ENCODE measurements at places on chromosomes 1 and 21.

DNA sequence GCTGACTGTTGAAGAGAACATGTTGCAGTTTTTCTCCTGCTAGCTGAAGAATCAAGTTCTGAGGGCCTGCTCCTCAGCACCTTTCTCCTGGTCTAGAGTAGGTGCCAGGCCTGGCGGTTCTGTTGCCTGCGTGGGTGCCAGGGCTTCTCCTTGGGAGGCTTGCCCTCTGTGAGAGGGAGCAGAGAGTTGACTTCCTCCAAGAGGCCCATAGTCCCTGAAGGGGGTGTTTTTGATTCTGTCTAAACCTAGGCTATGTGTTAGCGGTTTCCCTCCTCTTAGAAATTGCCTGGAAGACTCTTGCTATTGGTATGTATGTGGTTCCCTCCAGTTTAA is 312 bp upstream of the APOBEC4 start:
- DNase-seq, result no peak

DNA sequence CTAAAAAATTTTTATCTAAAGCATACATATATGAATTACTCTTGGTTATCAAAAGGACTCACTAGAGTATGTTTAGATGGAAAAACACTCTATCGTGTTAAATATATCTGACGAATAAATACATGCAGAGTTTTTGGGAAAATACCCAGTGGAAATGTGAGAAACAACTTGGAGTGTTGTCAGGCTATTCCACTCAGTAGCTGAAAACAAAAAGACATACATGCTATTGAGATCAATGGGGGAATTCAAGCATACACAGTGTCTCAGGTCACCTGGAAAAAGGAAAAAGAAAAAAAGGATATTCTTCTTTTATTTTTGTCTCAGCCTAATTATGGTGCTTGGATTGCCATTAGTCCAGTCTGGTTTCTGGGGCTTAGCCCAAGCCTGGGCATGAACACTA is 247.0 kb upstream of the LYPLAL1 start:
- no peak for DNase-seq

- DNase-seq, result no peak
Observed at GRCh38 chr1:31703431-31704270, at the start of gene COL16A1. COL16A1 (minus strand) TSS chr1:31704017; CDS start chr1:31702193, 1,824 bp downstream.

DNA sequence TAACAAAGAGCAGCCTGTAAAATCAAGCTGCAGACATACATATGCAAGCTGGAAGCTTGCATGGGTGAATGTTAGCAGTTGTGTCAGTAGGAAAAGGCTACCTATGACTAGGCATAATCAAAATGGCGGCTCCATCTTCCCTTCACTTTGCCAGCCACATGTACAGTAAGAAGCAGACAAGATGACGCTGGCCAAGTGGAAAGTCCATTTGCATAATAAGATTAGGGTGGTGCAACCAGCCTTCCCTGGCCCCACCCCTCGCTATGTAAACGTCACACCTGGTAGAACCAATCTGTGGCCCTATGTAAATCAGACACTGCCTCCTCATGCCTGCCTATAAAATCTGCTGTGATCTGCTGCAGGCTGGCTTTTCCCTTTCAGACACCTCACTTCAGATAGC is 171.9 kb upstream of the USP25 start:
- DNase-seq, result no peak

DNA sequence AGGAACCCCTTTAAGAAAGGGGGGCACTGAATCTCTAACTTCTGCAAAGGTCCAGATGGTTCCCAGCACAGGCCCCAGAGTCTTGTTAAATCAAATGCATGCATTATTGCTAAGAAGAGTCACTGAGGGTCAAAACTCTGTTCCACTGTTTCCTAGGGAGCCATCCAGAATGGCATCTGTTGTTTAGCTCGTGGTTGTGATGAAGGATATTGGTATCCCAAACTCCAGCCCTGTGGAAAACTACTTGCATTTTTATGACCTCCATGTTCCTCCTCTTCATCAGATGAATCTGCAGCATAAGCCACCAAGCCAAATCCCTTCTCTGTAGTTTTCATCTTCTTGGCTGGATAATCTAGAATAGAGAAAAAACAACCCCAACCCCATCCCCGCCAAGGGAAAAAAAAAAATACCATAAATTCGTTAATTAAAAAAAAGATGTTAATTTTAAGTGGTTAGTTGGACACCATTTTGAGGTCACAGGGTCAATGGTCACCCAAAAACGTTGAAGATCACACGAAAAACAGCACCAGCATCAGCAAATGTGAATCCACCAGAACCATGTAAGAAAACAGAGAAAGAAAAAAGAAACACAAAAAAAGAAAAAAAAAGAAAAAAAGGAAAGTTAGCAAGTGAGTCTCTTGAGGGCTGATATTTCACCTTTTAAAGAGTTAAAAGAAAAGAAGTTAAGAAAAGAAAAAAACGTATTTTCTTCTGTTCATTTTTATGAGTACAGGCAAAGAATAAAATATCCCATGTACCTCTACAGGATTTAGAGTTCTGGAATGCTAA is 3.0 kb upstream of the RIT1 start:
- DNase-seq, result no peak

DNA sequence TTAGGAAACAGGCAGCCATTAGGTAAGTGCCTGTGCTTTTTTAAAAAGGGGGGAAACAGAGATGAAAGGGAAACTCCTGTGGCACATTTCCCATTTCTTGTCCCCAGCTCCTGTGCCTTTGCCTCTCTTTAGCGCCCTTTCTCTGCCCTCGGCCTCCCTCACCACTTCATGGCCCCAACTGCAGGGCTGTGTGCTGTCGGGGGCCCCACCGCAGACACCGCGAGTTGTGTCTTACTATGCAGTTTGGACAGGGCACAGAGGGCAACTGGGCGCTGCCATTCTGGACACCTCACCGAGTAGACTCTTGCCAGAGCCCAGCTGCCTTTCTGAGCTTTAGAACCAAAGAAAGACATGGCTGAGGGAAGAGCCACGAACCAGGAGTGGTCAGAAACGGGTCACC is 93.7 kb upstream of the LPGAT1 start:
- no peak for DNase-seq

- no peak for DNase-seq
Observed at GRCh38 chr1:206128196-206128595, 11.0 kb upstream of the AVPR1B start.

DNA sequence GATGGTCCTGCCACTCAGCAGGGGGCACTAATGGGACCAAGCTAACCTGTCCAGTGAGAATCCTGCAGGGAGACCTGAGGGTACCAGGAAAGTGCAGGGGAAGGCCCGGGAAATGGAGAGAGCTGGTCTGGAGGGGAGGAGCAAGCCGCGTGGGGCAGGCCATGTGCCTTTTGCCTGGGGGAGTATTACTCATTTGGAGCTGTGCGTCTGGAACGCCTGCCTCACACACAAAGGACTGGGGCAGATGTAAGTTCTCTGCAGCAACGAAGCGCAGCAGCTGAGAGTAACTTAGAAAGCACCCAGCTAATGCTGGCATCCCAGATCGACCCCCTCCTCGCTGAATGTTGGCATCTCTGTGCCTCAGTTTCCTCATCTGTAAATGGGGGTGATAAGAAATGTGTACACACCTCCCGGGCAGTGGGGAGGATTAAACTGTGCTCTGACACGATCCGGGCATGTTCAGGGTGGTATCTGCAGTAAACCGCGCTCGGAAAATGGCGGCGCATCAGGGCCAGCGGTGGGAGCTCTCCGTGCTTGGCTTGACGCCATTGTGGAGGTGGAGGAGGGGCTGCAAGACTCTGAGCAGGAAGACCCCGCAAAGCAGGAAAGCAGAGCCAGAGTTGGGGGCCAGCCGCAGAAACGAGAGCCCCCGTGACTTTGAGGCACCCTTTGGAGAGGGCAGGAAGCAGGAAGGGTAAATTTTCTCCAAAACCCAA is 212.5 kb downstream of the NPHP4 start:
- no peak for DNase-seq

- DNase-seq, result no peak
Observed at GRCh38 chr1:166950156-166950555, 25.2 kb downstream of the ILDR2 start.

- no peak for DNase-seq
Observed at GRCh38 chr1:181104790-181105133, 16.3 kb downstream of the IER5 start.

- no peak for DNase-seq
Observed at GRCh38 chr1:203597331-203598090, 29.1 kb upstream of the ATP2B4 start.

DNA sequence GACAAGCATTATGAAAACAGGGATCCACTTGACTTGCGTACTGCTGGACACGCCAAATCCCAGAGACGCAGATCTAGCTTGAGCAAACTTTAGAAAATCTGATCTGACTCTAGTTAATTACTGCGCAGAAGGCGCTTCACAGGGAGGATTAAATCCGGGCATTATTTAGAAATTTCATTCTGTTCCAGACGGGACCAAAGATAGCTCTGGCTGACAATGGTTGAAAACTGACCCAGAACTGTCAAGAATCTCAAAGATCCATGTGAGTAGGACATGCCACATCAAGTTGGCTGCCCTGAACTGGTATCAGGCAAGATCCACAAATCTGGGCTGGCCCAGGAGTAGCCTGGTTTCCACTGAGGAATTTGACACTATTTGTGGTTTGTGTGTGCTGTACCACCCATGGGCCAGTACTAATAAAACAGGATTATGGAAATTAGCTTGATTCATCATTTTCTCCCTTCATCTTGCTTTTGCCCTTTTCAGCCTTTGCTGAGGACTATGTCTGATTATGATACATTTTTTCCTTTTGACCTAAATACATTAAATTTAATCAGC is 171.0 kb downstream of the VAV3 start:
- no peak for DNase-seq

DNA sequence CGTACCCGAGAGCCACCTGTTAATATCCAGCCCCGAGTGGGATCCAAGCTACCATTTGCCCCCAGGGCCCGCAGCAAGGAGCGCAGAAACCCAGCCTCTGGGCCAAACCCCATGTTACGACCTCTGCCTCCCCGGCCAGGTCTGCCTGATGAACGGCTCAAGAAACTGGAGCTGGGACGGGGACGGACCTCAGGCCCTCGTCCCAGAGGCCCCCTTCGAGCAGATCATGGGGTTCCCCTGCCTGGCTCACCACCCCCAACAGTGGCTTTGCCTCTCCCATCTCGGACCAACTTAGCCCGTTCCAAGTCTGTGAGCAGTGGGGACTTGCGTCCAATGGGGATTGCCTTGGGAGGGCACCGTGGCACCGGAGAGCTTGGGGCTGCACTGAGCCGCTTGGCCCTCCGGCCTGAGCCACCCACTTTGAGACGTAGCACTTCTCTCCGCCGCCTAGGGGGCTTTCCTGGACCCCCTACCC is 1.4 kb downstream of the USP21 start:
- DNase-seq, result no peak

DNA sequence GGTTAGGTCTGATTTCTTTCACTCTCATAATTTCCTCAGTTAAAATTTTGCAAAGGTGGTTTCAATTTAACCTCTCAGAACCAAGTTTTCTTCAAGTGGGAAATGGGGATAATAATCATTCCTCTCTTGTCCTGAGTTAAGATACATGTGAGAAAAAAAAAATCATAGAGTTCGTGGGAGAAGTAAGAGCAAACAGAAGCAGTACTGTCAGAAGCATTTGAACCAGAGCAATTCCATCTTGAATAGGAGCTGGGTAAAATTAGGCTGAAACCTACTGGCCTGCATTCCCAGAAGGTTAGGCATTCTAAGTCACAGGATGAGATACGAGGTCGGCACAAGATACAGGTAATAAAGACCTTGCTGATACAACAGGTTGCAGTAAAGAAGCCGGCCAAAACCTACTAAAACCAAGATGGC is 28.6 kb upstream of the TMEM61 start:
- no peak for DNase-seq

DNA sequence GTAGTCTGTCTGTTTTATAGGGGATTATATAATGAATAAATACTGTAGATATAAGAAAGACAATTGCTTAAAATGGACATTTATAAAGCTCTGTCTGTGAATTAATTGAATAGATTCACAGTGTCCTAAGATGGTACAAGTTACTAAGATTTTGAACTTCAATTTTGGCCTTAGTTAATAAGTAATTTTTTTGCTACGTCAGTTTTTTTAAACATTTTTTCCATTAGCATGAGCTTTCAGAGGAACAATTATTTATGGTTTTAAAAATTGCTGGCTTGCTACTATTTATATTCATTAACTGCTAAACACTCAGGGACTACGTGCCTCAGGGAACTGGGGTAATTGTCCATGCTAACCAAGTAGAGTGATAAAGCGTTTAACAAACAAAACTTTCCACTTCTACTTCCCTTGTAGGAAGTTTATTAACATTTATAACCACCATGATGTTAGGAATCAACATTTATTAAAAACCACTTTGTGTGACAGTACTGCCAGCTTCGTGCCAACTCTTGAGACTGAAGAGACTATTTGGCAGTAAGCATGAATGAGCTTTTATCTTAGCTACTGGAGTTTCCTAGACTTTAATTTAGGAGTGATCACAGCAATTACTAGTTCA is 65.4 kb upstream of the PTGS2 start:
- no peak for DNase-seq

- DNase-seq, result no peak
Observed at GRCh38 chr21:37655611-37656300, 260.5 kb downstream of the KCNJ6 start.

GRCh38 chr1:91651243-91651642 is 150.6 kb downstream of the CDC7 start:
- no peak for DNase-seq

- DNase-seq, result no peak
Observed at GRCh38 chr1:232952514-232953499, 2.4 kb downstream of the NTPCR start.

GRCh38 chr1:196466654-196467053 is 141.6 kb downstream of the KCNT2 start:
- DNase-seq, result no peak

DNA sequence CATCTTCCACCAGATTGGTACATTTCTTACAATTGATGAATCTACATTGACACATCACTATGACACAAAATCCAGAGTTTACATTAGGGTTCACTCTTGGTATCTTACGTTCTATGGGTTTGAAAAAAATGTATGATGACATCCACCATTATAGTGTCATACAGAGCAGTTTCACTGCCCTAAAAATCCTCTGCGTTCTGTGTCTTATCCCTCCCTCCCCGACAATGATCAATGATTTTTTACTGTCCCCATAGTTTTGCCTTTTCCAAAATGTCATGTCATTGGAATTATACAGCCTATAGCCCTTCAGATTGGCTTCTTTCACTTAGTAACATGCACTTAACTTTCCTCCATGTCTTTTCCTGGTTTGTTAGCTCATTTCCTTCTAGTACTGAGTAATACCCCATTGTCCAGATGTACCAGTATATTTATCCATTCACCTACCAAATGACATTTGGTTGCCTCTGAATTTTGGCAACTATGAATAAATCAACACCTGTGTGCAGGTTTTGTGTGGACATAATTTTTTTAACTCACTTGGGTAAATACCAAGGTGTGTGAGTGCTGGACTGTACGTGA is 80.9 kb upstream of the CDC42BPA start:
- DNase-seq, result no peak

- no peak for DNase-seq
Observed at GRCh38 chr1:99198393-99198792, 65.9 kb upstream of the PLPPR4 start.

GRCh38 chr1:211420845-211421454 is 71.0 kb downstream of the RD3 start:
- DNase-seq, result no peak
